ENCODE measurements at places on chromosomes 3 and 15.

DNA sequence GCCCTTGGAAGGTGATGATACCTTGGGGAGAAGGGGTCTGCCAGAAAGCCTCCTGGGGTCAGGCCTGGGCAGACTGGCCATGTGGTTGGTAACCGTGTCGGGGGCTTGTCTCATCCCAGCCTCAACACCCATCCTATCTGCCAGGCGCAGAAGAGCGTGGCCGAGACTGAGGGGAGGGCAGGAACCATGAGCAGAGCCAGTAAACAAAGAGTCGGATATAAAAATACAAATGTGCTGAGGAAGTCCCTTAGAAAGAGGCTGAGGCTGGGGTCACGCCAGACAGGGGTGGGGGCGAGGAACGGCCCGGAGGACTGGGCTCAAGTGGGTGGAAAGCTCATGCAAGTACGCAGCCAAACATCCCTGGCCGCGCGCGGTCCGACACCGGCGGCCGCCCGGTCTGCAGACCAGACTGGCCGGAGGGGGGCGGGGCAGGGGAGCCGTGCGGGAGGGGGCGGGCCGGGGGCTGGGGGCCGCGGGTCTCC, 1.9 kb downstream of the CAMK2N2 start:
- DNase-seq = no peak

- no peak for DNase-seq
Observed at GRCh38 chr3:145807990-145808389, 353.0 kb downstream of the PLOD2 start.

DNA sequence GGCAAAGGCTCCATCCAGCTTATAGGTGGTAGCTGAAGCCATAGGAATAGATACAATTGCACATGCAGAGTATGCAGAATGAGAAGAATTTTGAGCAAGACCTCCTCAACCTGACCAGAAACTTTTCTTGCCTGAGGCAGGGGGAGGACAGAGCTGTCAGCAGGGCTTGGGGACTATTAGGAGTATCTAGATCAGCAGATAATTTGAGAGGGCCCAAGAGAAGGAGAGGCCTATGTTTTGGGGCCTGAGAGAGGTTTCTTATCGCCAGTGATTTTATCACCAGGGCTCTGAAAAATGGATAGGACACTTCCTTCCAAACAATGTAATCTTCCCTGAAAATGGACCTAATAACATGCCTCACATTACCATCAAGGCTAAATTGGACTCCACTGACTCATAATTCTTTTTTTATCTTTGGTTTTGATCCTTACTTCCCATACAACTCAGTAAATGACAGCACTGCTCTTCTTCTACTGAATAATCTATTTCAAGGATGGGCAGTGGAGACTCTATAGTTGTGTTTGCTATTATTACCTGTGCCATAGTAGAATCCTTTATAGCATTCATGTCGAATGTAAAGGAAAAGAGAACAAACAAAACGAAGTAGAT, 15.8 kb upstream of the RAMAC start:
- no peak for DNase-seq

GRCh38 chr3:66795365-66795764, 202.7 kb upstream of the KBTBD8 start:
- DNase-seq = no peak

DNA sequence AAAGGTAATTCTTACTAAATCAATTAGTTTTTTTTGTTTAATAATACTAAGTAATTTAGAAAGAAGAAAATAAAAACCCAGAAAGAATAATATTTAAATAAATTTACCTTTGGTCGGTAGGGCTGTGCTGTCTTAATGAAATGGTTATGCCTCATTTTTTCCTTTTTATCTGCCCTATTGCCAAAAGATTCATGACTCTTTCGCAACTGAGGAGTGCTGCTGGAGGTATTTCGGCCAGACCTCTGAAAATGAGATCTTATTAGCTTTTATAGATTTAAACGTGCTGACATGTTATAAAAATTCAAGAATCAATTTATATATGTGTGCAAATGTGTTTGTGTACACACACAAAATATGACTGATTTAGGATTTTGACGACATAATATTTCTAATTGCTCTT, 67.1 kb upstream of the USP50 start:
- DNase-seq = no peak

DNA sequence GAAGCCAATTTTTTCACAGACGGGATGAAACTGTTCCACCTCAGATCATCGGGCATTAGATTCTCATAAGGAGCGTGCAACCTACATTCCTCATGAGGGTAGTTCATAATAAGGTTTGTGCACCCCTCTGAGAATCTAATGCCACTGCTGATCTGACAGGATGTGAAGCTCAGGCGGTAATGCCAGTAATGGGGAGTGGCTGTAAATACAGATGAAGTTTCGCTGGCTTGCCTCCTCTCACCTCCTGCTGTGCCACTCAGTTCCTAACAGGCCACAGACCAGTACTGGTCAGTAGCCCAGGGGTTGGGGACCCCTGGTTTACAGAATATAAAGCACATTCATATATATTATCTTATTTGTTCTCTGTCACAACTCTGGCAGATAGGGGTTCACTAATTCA, 2.1 kb upstream of the LIMD1 start:
- no peak for DNase-seq

DNA sequence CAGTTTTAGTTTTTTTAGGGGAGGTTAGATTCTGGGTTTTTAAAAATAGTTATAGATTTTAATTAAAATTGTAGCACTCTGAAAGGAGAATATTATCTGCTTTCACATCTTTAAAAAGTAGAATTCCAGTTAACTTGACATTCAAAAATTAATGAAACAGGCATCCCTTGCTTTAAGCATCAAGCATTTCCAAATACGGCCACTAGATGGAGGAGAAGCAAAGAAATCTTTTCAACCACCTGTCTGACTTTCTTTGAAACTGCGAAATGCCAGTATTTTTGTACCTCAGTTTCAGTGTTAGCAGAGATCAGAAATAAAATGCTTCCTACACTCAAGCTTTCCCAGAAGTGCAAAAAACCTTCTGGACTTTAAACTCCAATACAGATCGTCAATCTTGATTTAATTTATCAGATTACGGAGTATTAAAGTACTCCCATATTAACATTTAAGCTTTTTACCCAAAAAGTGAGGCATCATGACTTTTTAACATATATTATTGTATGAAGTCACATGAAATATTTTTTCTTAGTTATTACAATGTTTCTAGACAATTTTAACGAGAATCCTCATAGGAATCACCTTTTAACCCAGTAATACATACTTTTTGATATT, 153.3 kb downstream of the P3H2 start:
- no peak for DNase-seq

GRCh38 chr3:125309476-125309875, 65.6 kb downstream of the ZNF148 start:
- DNase-seq = no peak

DNA sequence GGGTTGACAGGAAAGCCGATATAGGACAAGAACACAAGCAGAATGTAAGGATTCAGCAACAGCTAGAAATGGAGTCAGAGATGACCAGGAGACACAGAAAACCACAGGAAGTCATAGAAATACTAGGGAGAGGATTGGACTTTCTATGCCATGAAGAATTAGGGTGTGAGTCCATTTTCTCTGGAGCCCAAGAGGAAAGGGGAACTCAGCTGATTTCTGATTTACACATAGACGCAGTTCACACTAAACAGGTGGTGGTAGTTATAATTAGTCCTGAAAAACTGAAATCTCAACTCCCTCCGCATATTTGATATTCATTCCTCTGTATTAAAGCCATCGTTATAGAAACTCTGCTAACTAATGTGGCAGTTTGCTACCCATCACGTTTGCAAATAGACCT, 292.7 kb upstream of the STT3B start:
- DNase-seq = no peak

DNA sequence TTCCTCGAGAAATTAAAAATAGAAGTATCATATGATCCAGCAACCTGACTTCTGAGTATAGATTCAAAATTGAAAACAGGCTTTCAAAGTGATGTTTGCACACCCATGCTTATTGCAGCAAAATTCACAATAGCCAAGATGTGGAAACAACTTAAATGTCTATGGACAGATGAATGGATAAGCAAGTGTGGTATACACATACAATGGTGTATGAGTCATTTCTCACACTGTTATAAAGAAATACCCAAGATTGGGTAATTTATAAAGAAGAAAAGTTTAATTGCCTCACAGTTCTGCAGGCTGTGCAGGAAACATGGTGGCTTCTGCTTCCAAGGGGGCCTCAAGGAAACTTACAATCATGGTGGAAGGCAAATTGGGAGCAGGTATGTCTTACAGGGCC, 100.8 kb downstream of the KLF13 start:
- no peak for DNase-seq

- no peak for DNase-seq
Observed at GRCh38 chr3:71926262-71926600, 141.3 kb upstream of the PROK2 start.

DNA sequence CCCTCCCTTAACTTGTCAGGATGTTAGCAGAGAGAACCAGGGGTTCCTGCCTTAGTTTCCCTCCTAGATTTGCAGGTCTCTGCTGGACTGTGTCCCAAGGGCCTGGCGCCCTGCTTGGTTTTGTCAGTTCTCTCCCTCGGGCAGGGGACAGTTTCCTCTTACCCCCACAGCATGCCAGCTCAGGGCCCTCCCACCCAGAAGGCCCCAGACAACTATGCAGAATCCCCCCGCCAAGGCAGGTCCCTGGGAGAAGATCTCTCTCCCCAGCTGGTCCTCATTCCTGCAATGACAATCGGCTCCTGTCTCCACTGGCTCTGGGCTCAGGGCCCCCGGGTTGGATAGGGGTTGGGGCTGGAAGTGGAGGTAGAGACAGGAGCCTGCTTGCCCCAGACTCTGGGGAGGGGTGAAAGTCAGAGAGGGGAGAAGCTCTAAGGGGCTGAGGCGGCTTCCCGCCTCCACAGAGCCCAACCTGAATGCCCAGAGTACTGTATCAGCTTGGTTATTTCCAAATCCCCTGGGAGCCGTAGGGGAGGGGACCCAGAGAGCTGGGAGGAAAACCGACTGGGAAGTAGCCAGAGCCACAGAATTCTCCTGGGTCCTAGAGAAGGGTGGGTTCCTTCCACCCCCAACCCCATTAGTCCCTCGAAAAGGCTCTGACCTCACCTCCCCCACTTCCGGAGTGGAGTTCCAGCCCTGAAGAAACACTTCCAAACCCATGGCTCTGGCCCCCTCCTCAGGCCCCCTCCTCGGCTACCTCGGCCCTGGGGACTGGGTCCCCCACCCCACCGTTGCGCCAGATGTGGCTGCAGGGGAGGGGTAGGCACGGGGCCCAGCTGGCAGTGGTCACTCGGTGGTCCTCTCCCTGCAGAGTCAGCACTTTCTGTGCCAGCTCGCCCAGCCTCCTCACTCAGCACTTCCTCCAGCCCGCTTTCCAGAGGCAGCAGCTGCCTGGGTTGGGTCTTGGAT, 3.8 kb upstream of the LOXL1 start:
- no peak for DNase-seq

DNA sequence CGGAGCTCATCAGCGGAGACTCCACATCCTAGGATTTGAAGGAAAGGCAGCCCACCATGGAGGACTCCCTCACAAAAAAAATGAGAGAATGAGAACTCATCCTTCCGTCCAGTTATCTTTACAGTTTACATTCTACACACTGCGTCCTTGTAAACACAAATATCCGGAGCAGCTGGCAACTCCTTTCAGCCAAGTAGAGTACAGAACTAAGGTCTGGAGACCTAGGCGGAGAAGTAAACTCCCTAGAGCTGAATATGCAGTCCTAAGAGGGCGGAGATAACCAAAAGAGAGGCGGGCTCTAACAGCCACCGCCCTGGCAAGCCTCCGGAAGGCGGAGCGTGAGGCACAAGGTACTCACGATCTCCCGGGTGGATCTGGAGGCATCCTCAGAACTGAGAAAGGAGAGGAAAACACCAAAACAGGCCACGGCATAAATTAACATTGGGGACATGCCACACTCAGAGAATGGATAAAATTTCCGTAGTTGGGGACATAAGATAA, 924 bp upstream of the SIN3A start:
- no peak for DNase-seq

DNA sequence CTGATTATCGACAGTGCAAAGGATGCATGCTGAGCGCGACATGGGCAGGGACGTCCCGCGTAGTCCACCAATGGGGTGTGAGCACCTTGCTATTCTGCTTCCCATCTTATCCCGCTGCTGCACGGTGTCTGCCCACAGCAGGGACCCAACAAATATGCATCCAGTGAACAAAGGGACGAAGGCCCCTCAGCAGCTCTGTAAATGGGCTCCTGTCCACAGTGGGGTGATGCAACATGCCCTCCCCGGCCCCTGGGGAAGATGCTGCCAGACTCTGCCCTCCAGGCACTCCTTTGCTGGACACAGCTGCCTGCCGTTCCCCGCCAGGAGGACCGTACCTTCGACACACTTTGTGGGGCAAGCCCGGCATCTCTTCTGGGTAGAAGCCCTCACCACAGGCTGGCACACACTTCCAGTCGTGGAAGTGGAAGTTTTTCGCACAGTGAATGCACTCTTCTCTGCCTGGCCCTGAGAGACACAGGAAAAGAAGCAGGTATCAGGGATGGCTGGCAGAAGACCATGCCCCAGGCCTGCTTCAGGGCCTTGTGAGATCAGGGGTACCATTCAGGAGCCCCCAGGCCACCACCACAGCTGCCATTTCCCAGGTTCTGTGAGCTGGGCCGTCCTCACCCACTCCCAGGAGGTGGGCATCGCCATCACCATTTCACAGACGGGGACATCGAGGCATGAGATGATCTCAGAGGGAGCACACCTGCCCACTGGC, 18.2 kb upstream of the SNRPA1 start:
- no peak for DNase-seq

GRCh38 chr3:63791974-63792373, 27.1 kb upstream of the C3orf49 start:
- DNase-seq = peak; percentile 11

DNA sequence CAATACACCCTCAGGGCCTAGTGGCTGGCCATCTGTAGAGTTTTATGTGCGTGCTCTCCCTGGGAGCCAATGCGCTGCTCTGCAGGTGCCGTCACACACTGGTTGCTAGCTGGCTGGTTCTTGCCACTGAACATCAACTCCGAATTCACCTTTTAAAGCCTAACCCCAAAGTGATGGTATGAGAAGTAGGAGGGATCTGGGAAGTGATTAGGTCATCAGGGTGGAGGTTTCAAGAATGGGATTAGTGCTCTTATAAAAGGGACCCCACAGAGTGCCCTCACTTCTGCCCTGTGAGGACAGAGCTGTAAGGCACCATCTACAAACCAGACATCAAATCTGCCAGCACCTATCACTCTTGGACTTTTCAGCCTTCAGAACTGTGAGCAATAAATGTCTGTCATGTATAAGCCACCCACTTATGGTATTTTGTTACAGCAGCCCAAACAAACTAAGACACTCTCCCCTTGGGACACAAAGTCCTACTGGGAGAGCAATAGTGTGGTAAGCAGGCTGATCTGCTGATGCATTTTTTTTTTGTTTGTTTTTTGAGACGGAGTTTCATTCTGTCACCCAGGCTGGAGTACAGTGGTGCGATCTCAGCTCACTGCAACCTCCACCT, 20.3 kb downstream of the RGMA start:
- DNase-seq = no peak
